Peyer's patch (tissue), 4 donors: ENCODE measurements at places on chromosomes 7 and 10. TPM values are rescaled to one million over a fixed set of nuclear protein-coding genes. Genes with fewer than 3 reads are reported as not detected.

GRCh38 chr7:149772956-149773434, 393 bp downstream of the ZNF467 start:
- DNase-seq = no peak

DNA sequence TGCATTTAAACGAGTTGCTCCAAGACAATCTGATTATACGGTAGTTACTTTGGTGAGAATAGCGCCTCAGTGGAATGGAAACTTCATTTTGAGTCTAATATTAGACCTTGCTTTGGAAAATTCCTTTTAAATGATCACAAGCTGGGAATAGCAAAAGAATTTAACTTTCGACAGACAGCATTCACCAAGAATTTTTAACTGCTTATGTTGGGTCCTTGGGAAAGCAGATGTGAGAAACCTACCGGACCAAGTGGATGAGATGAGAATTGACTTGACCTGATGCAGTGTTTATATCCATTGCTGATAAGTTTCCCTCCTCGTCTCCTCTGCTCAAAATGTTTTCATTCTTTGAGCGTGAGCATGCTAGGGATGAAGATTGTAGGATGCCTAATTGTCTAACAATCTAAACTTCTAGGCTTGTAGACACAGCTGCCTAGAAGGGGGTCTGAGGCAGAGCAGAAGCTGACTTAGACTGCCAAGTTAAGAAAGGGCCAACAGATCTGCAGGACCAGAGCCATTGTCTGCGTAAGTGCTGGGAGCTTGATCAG, 126.9 kb downstream of the CNNM2 start:
- DNase-seq = no peak

- DNase-seq = no peak
Measured at GRCh38 chr10:69850440-69850839, 48.7 kb downstream of the COL13A1 start.

DNA sequence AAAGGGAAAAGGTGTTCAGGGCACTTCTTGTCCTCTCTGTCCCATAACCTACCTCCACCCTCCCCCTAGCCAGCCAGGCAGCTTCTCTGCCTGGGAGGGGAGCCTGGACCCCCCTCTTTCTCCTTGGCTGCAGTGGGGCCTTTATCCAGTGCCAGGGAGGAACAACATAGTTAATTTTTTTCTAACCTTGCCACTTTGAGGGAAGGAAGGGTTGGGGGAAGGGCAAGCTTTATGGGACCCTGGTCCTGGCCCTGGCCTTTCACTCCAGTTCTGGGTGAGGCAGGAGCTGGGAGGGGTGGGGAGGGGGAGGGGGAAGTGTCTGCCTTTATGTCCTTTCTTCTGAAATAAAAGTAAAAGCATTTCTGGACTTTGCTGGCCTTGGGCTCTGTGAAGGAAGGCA, 4.5 kb downstream of the VGF start:
- no peak for DNase-seq

- no peak for DNase-seq
Measured at GRCh38 chr7:135383525-135384175, 126.3 kb downstream of the CNOT4 start.

DNA sequence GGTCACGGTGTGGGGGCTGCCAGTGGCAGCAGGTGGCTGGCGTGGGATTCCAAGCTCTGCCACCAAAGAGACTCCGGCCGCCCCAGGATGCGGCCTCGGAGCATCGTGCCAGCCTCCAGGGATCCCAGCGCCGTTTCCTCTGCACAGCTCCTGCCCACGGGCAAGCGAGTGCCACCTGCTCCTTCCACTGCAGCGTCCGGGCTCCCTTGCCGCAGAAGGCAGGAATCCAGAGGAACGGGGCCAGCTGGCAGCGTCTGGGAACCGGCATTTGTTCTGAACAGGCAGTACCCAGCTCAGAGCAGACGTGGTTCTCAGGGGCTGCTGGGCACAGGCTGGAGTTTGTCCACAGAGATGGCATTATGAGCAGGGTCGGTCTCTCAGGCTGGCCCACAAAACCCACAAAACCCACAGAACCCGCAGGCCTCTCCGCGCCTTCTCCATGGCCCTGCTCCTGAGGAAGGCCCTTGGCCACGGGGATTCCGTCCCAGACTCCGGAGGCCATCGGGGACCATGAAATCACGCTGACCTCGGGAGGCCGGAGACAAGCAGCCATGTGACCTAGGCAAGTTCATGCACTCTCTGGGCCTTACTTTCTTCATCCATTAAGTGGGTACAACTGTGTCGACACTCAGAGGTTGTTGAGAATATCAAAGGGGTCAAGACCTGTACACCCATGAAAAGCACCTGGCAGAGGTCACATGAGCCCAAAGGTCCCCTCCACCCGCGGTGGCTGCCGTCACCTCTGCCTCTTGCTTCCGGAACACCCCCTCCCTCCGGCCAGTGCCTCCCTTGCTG, 72.1 kb upstream of the TNRC18 start:
- no peak for DNase-seq

DNA sequence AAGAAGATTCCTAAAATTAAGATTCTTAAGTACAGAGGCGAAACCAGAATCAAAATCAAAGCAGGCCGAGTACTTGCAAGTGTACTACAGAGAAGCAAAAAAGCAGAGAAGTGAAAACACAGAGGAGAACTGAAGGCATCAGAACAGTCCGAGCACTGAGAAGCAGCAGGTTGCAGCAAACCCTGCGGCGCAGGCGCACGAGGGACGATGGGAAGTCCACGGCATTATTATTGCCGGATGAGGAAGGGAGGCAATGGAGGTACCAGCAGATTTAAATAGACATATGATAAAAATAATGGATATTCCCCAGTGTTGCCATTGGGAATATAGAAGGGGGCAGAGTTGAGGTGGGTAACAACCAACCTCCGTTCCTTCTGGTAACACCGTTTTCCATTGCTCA, 7.2 kb upstream of the SPAM1 start:
- DNase-seq = no peak

DNA sequence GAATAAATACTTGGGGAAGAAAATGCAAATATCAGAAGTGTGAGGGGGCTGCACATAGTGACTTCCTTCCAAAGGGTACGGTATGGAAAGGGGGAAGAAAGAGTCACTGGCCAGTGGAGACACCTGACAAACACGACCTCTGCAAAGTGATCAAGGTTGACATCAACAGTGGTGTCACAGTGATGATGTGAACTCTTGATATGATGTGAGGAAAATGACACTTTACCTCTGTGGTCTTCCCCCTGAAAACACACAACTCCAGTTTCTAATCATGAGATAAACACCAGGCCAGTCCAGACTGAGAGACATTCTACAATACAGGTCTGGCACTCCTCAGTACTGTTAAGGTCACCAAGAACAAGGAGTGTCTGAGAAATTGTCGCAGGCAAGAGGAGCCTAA, 169.7 kb downstream of the BUB3 start:
- DNase-seq = no peak

GRCh38 chr10:65194126-65194525, 1672.9 kb downstream of the REEP3 start:
- no peak for DNase-seq

GRCh38 chr10:34866848-34867247, 51.8 kb upstream of the PARD3 start:
- no peak for DNase-seq

GRCh38 chr10:47413531-47414226, 29.6 kb upstream of the ZNF488 start:
- DNase-seq = peak; percentile 39

GRCh38 chr7:139823959-139824521, 5.0 kb upstream of the TBXAS1 start:
- no peak for DNase-seq

GRCh38 chr7:127047521-127047920, 205.2 kb downstream of the GRM8 start:
- DNase-seq = no peak

DNA sequence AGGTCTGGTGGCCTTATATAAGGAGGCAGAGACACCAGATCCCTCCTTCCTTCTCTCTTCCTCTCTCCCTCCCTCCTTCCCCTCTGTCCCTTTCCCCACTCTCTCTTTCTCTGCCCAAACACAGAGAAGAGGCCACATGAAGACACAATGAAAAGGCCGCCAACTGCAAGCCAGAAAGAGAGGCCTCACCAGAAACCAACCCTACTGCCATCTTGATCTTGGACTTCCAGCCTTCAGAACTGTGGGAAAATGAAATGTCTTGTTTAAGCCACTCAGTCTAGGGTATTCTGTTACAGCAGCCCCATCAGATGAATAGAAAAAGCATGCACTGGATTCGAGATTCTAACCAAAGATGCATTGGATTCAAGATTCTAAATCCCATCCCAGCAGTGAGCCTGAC, 168.1 kb downstream of the FAM107B start:
- no peak for DNase-seq

- DNase-seq = no peak
Measured at GRCh38 chr7:139871331-139871730, 42.3 kb downstream of the TBXAS1 start.

DNA sequence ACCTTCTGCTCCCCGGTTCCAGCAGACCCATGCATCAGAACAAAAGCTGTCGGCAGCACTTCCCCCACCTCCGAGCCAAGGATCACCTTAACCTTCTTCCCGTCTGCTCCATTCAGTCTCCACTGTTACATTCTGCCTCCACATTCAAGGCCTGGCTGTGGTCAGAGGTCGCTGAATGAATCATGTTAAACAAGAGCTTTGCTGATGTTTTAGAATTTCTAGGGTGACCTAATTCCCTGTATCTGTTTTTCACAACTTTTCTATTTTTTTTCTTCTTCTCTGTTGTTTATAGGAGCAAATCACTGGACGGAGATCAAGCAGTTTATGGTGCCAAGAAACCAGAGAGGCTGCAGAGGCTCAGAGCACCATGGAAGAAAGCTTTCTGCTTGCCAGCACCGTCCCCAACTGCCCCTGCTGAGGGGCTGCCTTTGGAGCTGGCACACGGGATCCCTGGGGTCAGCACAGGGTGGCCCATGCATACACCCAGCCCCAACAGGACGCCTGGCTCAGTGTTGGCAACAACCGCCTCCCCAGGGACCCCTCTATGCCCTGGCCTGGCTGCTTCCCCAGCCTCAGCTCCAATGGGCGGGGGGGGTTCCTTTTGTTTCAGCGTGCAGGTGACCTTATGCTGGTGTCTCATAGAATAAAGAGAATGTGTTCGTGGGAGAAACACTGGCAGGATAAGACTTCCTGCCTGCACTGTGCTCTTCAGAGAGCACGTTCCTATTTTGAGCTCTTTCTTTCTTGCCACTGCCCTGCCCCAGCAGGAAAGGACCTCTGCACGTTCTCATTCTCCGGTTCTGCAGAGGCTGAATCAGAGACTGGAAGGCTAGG, 182.7 kb upstream of the LYZL2 start:
- peak; percentile 49 for DNase-seq

DNA sequence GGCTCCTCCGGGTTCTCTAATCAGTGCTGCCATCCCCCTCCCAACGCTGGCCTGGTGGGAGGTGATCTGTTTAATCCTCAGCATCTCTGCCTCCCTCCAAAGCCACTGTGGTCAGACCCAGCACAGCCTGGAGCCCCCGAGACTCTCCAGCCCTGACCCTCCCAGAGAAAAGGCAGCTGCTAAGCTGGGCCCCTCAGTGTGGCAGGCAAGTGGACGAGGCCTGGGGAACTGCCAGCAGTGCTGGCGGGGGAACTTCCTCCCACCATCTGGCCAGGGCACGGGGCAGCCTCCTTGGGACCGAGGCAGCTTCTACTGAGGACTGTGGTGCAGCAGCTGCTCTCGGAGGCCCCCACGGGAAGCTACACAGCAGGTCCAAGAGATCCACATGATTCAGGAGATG, 51.1 kb downstream of the DPYSL4 start:
- DNase-seq = no peak

- DNase-seq = no peak
Measured at GRCh38 chr10:73083221-73083620, 13.4 kb downstream of the P4HA1 start.

DNA sequence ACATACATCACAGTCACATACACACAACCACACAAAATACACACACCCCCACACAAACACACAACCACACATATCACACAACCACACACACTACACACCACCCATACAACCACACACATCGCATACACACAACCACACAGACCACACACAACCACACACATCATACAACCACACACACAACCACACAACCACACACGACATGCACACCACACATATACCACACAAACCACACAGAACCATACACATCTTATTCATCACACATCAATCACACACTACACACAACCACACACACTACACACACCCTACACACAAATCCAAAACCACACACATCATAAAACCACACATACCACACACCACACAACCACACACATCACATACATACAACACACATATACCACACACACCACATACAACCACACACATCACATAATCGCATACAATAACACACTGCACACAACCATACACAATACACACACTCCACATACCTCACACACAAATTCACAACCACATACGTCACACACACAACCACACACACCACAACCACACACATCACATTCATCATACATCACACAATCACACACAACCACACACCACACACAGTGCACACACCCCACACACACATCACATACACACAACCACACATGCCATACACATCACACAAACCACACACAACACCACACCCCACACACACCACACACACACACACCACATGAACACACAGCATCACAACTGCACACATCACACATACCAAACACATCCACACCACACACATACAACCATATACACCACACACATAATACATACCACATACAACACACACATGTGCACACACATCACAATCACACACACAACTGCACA, 30.4 kb downstream of the GPRIN2 start:
- peak; percentile 28 for DNase-seq

GRCh38 chr7:66281678-66282590, 76.8 kb downstream of the TPST1 start:
- no peak for DNase-seq

- DNase-seq = no peak
Measured at GRCh38 chr7:130367088-130367755, 13.1 kb upstream of the CPA1 start.

DNA sequence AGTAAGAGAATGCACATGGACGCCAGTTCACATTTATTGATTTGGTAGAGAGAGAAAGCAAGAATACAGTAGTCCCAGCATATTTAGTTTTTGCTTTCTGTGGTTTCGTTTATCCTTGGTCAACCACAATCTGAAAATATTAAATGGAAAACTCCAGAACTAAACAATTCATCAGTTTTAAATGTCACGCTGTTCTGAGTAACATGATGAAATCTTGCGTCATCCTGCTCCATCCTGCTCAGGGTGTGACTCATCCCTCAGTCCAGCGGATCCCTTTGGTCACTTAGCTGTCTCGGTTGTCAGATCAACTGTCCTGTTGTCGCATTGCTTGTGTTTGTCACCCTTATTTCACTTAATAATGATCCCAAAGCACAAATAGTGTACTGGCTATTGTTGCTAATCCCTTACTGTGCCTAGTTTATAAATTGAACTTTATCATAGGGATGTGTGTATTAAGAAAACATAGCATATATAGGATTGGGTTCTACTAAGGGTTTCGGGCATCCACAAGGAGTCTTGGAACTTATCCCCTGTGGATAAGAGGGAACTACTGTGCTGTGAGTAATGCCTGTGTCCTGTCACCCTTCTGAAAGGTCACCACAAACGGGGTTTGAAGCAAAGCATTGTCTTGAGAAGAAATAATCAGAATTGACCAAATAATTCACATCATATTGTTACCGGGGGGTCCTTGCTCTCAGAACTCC, 73.6 kb downstream of the OTUD1 start:
- DNase-seq = no peak

- no peak for DNase-seq
Measured at GRCh38 chr7:131557652-131558385, 1.4 kb upstream of the PODXL start.

The OR13A1 gene
- total RNA-seq = not detected

The NPTX2 gene
- 0.94 TPM for total RNA-seq

The SPAM1 gene
- 1.1 TPM for total RNA-seq

The CCZ1 gene
- 41.1 TPM for total RNA-seq

The CCDC201 gene
- total RNA-seq = not detected

The SH2D4B gene
- total RNA-seq = not detected

The KCNIP2 gene
- 4.9 TPM for total RNA-seq

The FAM237B gene
- total RNA-seq = not detected

The SPDYE11 gene
- total RNA-seq = not detected

The ZNF804B gene
- total RNA-seq = not detected
